Activated T-cell treated with anti-CD3 and anti-CD28 coated beads for 4 hours (primary cell): ENCODE measurements at places on chromosomes 5 and 9.

DNA sequence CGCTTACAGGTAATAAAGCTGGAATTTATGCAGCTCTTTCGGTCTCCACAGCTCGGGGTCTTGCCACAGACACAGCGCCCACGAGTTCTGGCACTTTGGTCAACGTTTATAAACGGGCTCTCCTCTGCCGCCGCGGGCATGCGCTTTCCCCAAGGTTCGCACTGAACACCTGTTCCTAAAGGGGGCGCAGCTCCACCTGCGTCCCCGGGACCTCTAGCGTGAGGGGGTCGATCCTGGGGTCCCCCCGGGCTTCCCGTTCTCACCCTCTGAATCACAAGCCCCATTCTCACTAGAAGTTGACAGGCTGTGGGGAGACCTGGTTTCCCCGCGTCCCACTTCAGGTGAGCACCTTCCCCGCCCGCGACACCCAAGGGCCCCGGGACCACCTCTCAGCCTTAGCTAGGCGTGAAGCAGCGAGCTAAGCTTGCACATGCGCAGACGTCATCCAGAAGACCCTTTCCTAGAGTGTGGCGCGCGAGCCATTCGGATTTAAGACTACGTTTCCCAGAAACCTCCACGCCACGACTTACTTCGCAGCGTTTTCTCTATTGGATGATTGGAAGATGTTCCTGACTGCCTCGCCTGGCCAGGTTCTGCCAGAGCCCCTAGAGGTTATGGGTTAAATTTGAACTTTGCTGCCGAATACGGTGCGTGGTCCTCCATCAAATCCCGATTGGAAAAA, 21.3 kb upstream of the ZNF782 start:
- DNase-seq = no peak

DNA sequence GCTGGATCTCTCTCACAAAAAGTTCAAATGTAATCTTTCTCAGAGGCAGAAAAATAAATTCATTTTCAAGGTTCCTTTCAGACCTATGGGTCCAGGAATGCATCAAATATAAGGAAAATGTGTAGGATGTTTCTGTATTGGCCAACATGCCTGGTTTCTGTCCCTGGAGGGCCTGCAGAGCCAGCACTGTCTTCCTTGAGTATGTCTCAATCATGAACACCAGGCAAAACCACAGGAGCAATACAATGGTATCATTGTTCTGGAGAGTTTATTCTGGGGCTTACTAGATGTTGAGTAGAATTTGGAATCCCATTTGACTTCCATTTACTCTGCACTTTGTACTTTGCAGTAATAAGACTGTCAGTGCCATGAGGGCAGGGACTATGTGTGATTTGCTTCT, 23.5 kb downstream of the INSYN2B start:
- no peak for DNase-seq

- no peak for DNase-seq
These were observed 45.9 kb upstream of the TRMT10B start for GRCh38 chr9:37707748-37708147.

GRCh38 chr9:99365233-99365980, 143.3 kb downstream of the SEC61B start:
- no peak for DNase-seq

- DNase-seq = peak; percentile 66
These were observed 61.3 kb downstream of the RAPGEF1 start for GRCh38 chr9:131678499-131679111.

DNA sequence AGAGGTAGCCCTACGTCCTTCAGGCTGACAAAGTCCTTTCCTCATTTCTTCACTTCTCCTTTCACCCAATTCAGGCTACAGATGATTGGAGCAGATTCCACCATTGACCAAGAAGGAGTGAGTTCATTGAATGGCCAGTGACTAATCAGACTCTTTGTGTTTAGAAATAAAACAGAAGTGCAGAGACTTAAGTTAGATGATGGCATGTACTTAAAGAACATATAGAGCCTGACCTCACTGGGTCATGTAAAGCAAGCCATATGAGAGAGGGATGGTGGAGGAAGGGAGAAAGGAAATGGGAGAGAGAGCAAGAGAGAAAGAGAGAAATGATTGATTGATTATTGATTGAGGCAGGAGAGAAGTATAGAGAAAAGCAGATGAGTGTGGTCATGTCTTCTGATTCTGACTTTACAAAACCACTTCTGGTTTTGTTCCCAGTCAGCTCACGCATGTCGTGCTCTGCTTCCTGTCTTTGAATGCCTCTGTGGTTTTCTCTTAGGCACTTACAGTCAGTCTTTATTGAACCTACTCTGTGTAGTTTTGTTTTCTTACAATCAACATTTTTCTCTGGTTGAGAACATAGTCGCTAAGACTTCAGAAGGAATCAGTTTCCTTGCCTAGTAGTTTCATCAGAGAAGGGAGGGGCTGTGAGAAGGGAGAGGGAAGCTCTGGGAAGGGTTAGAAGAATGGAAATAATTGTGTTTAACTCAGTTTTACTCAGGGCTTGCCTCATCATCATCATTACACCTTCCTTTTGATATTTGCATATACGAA, 149.2 kb upstream of the KLF9 start:
- DNase-seq = peak; percentile 1

- DNase-seq = no peak
These were observed 483.0 kb downstream of the SEMA5A start for GRCh38 chr5:9062873-9063272.
